ENCODE measurements at places on chromosomes 4 and X. TPM values are rescaled to one million over a fixed set of nuclear protein-coding genes. Genes with fewer than 3 reads are reported as not detected.

Gene GRIA2
- not detected for total RNA-seq

Gene KCNE5
- total RNA-seq = not detected

Gene SCRG1
- 0.44 TPM for total RNA-seq

Gene UCP1
- 0.28 TPM for total RNA-seq

Gene RASSF6
- not detected for total RNA-seq

Gene ATOH1
- not detected for total RNA-seq

Gene LRRC66
- not detected for total RNA-seq

Gene HSFX1
- total RNA-seq = 1.4 TPM

Gene GPAT3
- total RNA-seq = 32.5 TPM

Gene DAPP1
- total RNA-seq = not detected

Gene C4orf54
- total RNA-seq = 23.6 TPM

Gene CLIC2
- total RNA-seq = 12.5 TPM

Gene FDCSP
- total RNA-seq = not detected

Gene TCEAL3
- total RNA-seq = 47.5 TPM

Gene PDZD4
- 2.1 TPM for total RNA-seq

Gene FGA
- not detected for total RNA-seq

Gene LAMTOR3
- total RNA-seq = 21.8 TPM

Gene APELA
- not detected for total RNA-seq

Gene DSPP
- not detected for total RNA-seq

Gene REPS2
- 6.2 TPM for total RNA-seq

Gene CT45A10
- total RNA-seq = not detected

Gene FATE1
- total RNA-seq = not detected

Gene NUDT11
- not detected for total RNA-seq

Gene LRAT
- total RNA-seq = 0.15 TPM

Gene MXRA5
- total RNA-seq = 1.2 TPM

Gene SH3RF1
- 12.4 TPM for total RNA-seq

Gene DDX53
- total RNA-seq = not detected

Gene USP17L13
- not detected for total RNA-seq

Gene PRRG3
- total RNA-seq = 0.08 TPM

Gene SSX2
- total RNA-seq = not detected

Gene LINC00632
- total RNA-seq = 91.0 TPM

Gene ZNF185
- 1.3 TPM for total RNA-seq

Gene CWH43
- not detected for total RNA-seq

Gene NDUFA1
- 202 TPM for total RNA-seq

Gene SNX12
- total RNA-seq = 30.8 TPM

Gene ANXA10
- total RNA-seq = not detected

Gene HSD17B13
- not detected for total RNA-seq

Gene GYPA
- total RNA-seq = not detected

All from right atrium auricular region (tissue), 2 donors.